ENCODE measurements at places on chromosomes 12 and 14.
A peak's percentile ranks its signal among the peaks of the same experiment; 100 is the strongest.

DNA sequence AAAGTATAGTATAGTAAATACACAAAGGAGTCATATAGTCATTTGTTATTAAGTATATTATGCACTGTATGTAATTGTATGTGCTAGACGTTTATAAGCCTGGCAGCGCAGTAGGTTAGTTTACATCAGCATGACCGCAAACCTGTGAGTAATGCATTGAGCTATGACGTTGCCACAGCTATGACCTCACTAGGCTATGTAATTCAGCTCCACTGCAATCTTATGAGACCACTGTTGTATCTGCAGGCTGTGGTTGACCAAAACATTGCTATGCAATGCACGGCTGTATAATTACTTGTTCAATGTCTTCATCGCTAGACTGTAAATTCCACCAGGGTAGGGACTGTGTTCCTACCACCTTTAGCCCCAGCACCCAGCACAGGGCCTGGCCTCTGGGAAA, 53.2 kb upstream of the VASH1 start:
- no peak for DNase-seq

DNA sequence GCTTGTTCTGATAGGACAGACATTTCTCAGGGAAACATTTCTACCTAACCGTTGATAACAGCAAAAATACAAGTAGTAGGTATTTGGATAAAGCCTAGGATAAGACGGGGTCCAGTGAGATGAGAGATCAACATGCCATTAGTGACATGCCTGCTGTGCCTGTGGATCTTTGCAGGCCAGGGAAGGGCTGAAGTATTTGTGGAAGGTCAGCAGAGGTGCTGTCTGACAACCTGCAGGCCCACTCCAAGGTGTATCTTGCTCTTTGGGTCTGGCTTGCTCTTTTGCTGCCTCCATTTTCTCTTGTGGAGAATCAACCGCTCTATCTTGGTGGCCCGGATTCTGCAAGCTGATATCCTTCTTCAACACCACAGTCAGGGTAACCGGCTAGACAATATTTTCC, 46.7 kb downstream of the MSRB3 start:
- DNase-seq: no peak

GRCh38 chr12:55847033-55847432, 4.3 kb upstream of the MMP19 start:
- no peak for DNase-seq

DNA sequence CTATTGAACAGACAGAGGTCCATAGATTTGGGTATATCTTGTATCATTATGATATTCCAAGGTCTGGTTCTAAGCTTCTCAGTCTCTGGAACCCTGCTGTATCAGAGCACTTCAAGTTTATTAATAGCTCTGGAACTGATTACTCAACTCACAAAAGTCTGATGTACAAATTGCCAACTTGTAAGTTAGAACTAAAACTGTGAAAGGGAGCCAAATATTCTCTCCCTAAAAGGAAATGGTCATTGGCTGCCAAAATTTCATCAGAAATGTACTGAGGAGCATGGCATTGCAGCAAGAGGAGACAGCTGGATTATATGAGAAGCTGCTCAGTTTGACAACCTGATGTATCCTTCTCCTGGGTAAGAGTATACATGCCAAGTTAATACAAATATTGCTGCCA, 828.8 kb upstream of the SEL1L start:
- no peak for DNase-seq

DNA sequence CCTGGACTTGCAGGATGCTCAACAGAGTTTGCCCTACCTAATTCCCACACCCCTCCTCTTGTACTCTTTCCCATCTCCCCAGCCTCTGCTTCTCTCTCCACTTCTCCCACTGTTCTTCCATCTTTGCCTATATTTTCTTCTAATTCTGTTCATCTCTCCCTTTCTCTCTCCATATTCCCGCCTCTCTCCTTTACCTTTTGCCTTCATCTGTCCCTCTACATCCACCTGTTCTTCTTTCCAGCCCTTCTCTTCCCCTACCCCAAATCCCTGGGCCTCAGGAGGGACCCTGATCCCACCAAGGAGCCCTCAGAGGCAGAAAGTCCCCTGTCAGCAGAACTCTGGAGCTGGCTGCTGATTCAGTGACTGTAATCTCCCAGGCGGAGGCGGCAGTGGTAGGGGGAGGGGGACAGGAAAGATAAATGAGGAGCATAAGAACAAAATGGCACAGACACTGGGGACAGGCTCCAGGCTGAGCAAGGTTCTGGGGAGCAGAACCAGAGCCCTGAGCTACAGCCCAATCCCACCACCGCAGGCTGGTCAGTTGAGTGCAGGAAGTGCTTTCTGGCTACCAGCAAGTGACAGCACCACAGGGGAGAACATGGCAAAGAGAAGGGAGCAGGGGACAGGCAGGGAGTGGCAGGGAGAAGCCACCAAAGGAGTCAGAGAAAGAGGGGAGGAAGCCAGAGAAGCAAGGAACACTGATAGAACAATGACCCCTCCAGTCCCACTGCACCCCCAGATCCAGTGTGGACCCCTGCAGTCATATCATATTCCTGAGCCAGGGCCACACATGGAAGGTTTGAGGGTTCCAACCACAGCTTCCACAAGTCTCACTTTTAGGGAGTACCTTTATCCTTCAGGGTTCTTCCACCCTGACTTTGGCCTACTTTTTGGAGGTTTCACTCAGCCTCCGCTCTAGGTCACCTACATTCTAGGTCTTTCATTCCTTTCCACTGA, 27.0 kb downstream of the SMUG1 start:
- no peak for DNase-seq

GRCh38 chr12:68159681-68160304, at the start of gene IFNG:
IFNG (minus strand) TSS chr12:68159740; CDS start chr12:68159615, 125 bp downstream.
- no peak for DNase-seq

GRCh38 chr14:55446127-55446736, 5.8 kb upstream of the TBPL2 start:
- DNase-seq: peak; percentile 15

DNA sequence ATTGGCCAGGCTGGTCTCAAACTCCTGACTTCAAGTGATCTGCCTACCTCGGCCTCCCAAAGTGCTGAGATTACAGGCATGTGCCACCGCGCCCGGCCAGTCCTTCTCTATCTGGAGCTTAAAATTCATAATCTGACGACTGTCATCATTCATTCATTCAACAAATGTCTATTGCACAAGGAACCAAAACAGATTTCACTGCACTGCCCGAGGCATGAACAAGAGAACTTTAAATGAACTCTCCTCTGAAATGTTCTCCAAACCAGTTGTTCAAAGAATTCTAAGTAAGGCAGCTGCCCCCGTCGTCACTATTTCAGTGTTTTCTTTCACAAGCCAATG, 44.8 kb upstream of the METAP2 start:
- no peak for DNase-seq

- DNase-seq: no peak
These were observed 76.4 kb downstream of the IFNG-AS1 start for GRCh38 chr12:68065687-68066086.

- DNase-seq: no peak
These were observed 159.7 kb downstream of the ANKS1B start for GRCh38 chr12:99824900-99825542.

GRCh38 chr12:12599750-12600643, 11.7 kb upstream of the CREBL2 start:
- DNase-seq: no peak

- DNase-seq: no peak
These were observed 258.6 kb downstream of the ZFP36L1 start for GRCh38 chr14:68534276-68534675.

DNA sequence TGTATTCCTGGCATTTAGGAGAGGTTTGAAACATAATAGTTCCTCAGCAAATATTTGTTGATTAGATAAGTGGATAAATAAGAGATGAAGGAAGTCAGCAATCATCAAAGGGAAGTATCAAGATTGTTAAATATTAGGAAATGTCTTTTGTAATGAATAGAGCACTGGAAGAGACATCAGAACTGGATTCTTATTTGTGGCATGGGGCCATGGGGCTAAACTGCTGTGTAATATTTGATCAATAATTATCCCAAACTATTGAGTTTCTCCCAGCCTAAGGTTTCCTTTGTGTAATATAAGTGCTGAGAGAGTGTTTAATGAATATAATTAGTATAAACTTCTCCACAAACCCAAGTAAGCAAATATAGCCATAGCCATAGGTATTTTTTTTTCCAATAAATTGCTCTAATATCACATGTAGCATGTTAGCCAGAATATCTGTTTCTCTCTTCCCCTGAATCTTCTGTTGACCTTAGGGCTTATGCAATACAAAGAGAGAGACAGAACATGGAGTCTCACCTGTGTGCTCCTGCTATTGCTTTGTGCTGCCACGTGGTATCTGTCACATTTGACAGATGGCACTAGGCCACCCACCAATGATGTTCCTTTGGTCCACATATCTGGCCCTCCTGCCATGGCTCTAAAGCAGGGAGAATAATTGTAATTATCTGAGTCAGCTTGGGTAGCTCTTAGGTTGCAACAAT, 658.7 kb downstream of the SOX5 start:
- no peak for DNase-seq

DNA sequence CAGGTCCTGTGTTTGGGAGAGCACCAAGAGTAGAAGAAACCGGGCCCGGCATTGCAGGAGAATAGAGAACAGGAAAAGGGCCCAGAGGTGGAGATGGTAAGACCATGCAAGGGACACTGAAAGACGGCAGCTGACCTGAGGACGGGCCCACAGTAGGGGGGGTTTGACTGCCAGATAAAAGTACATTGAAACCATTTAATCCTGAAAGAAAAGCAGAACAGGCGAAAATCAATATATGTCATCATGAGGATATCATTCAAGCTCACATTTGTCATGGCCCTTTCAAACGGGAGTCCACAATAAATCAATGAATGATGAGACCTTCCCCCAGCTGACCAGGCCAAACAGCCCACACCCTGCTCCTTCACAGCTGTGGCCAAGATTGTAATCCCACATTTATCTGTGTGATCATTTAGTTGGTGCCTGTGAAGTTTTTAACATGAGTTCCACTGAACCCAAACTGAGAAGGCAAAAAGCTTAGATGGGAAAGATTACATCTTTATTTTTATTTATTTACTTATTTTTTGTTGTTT, 39.5 kb downstream of the E2F7 start:
- no peak for DNase-seq

- DNase-seq: no peak
These were observed 63.7 kb upstream of the RASSF8 start for GRCh38 chr12:25894759-25895158.

GRCh38 chr12:14450479-14450878, 85.0 kb downstream of the ATF7IP start:
- no peak for DNase-seq

DNA sequence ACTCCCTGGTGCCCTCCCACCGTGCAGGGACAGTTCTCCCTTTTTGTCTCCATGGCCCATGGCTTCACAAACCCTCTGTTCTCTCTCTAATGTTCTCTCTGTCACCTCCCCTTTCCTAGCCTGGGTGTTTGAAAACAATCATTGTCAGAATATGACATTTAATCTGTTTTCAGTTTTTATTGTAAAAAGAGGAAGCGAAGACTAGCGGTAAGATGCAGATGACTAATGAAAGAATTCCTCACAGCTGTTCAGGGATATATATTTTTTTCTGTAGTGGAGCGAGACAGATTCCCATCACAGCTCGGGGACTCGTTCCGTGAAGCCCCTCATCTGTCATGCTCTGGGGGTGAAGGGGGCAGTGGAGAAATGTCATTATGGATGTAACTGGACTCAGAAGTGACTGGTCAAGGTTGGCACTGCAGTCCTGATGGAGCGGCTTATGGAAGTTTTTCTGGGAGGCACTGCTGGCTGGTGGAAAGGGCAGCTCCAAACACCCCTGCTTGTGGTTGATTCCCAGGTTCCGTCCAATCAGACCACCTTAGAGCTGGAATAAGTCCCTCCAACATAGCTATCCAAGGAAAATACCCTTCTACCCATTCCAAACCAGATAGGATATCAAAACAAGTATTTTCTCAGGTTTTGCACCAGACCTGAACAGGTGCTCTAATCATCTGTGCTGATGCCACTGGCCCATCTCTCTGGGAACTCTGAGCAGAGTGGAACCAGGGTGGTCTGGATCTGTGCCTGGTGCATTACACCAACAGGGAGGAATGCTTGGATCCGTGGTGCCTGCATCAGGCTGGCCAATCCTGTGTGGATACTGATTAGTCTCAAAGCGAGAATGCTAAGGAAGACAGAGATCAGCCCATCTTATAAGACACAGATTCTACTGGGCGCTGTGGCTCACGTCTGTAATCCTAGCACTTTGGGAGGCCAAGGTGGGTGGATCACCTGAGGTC, 84.7 kb downstream of the GPATCH2L start:
- DNase-seq: no peak

All from stimulated activated CD4-positive, alpha-beta T cell treated with anti-CD3 and anti-CD28 coated beads, Interleukin-1b, Interleukin-23, amount 100 ng/mL, for 1 hour (primary cell).